ENCODE measurements at places on chromosomes 13 and 19.

- no peaks in the 10 kb centered on the region for H3K36me3 ChIP-seq
- no peak overlapping the region for H3K27ac ChIP-seq
- H3K4me1 ChIP-seq, result no peaks in the 10 kb centered on the region
- DNase-seq, result no peak
These were observed 260.1 kb downstream of the LMO7 start for GRCh38 chr13:75896271-75896670.

DNA sequence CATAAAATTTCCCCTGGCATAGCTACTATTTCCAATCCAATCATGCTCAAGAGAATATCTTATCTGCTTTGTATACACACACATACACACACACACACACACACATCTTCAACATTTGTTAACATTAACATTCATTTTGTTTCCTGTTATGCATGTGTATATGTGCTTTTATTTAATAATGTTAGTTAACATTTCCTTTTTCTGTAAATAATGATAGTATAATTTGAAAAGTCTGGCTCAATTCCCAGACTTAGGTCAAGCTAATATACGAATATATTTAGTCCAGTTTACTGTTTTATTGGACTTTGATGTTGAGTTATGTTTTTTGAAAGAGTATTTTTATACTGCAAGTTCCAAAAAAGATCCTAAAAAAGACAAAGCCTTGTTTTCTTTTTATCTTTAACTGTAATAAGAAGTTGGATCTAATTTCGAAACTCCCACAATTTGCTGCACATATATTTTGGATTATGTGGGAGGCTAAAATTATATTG, 1072.4 kb downstream of the EFNB2 start:
- no peaks in the 10 kb centered on the region for H3K27me3 ChIP-seq
- no peak for DNase-seq
- H3K27ac ChIP-seq, result no peak overlapping the region
- H3K4me1 ChIP-seq, result no peaks in the 10 kb centered on the region
- no peaks in the 10 kb centered on the region for H3K36me3 ChIP-seq
- no peak overlapping the region for H3K4me3 ChIP-seq

GRCh38 chr13:82467626-82468025, 1414.6 kb downstream of the SLITRK1 start:
- H3K36me3 ChIP-seq, result no peaks in the 10 kb centered on the region
- no peaks in the 10 kb centered on the region for H3K27me3 ChIP-seq
- DNase-seq, result no peak
- no peak overlapping the region for H3K4me3 ChIP-seq
- H3K27ac ChIP-seq, result no peak overlapping the region

- no peaks in the 10 kb centered on the region for H3K27me3 ChIP-seq
- H3K36me3 ChIP-seq, result no peaks in the 10 kb centered on the region
- no peak for DNase-seq
- peak overlapping the region; percentile 27 for H3K4me3 ChIP-seq
- peaks cover 28% of the 10 kb centered on the region for H3K4me1 ChIP-seq
These were observed 6.5 kb downstream of the SYCE2 start for GRCh38 chr19:12912571-12912970.

Data from vagina (tissue), 2 donors.